ENCODE measurements at places on chromosomes 3 and 15. TPM values are rescaled to one million over a fixed set of nuclear protein-coding genes. Genes with fewer than 3 reads are reported as not detected.

The CSNK1G1 gene
- total RNA-seq = 31.0 TPM

GRCh38 chr15:101188637-101189408, 63.0 kb downstream of the CHSY1 start:
- peaks cover 18% of the 10 kb centered on the region for H3K4me1 ChIP-seq
- H3K27ac ChIP-seq = peak overlapping the region; percentile 73
- DNase-seq = no peak
- H3K36me3 ChIP-seq = no peaks in the 10 kb centered on the region

DNA sequence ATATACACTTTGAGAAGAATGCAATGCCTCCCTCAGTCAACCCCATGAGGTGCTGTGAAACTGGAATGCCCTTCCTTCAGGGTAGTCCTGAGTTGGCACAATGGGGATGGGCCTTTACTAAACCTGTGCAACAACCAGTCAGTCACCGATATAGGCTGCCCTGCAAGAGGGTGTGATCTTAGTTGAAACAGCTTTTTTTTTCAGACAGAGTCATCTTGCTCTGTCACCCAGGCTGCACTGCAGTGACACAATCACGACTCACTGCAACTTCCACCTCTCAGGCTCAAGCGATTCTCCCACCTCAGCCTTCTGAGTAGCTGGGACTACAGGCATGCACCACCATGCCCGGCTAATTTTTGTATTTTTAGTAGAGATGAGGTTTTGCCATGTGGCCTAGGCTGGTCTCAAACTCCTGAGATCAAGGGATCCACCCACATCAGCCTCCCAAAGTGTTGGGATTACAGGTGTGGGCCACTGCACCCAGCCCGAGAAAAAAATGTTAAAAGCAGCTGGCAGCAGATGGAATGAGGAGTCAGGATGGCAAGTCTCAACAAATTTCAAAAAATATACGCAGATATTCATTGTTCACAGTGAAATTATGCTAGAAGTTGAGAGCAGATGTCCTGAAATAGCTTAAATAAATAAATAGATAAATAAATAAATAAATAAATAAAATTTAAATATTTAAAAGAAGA, 31.8 kb downstream of the MYO5A start:
- H3K27ac ChIP-seq = no peak overlapping the region
- no peaks in the 10 kb centered on the region for H3K36me3 ChIP-seq
- peaks cover 5% of the 10 kb centered on the region for H3K4me1 ChIP-seq
- peak; percentile 26 for DNase-seq
- no peak overlapping the region for H3K4me3 ChIP-seq

GRCh38 chr3:25910997-25911396, 121.1 kb downstream of the OXSM start:
- no peak overlapping the region for H3K4me3 ChIP-seq
- DNase-seq = peak; percentile 27
- H3K4me1 ChIP-seq = peaks cover 4% of the 10 kb centered on the region
- H3K27me3 ChIP-seq = no peaks in the 10 kb centered on the region

The LDHAL6B gene
- not detected for total RNA-seq

DNA sequence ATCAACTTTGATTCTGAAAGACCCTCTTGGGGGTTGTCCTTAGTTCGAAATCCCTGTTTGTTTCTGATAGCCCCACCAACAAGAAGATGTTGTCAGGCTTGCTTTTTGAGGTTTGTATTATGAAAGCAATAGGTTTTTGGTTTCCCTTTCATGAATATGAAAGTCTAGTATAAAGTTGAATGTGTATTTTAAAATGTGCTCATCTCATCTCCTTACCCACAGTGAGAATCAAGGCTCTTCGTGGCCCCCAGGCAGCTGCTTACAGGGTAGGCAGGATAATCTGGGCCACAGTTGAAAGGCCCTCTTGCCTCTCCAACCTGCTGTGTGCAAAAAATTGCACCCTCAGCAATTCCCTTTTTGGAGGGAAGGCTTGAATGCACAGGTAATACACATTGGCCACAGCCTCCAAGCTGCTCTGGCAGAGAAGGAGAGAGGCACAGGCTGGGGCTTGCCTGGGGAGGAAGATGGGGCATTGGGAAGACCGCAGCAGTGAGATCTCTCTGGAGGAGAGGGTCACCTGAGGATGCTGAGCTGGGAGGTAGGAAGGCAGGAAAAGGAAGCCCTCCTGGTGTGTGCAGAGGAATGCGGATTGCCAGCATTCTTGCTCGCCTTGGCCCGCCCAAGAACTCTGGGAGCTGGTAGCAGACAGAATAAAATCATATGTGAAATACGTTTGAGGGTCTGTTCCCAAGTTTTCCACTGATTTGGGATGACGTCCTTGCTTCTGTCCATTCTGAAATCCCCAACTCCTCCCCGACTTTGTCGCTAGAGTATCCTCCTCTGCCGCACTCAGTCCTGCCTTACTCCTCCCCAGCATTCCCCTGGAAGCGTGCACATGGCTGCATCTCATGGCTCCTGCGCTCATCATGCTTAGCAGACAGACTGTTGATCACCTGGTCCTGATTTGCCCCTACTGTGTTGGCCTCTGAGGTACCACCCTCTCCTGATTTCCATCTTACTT, 196.4 kb downstream of the RPLP1 start:
- DNase-seq = no peak
- H3K36me3 ChIP-seq = no peaks in the 10 kb centered on the region
- H3K27me3 ChIP-seq = peaks cover 88% of the 10 kb centered on the region

The ARPC4 gene
- 132 TPM for total RNA-seq

DNA sequence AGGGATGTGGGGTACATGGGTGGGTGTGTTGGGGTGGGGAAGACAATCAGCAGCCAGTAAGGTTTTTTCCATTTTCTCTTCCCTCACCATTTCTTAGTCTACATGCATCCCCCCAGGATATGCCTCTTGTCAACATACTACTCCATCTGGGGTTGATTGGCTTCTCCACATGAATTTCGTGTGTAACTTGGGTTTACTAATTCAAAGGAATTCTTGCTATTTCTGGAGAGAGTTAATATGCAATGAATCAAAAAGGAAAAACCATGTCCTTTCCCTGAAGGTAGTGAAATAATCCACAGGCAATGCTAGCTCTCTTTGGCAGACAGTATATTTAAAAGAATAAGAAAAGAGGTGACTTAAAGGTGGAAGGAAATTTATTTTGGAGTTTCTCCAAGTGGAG, 198.4 kb downstream of the EBLN2 start:
- no peak overlapping the region for H3K27ac ChIP-seq
- peaks cover 9% of the 10 kb centered on the region for H3K4me1 ChIP-seq
- H3K27me3 ChIP-seq = peaks cover 19% of the 10 kb centered on the region
- H3K36me3 ChIP-seq = no peaks in the 10 kb centered on the region
- no peak overlapping the region for H3K4me3 ChIP-seq
- no peak for DNase-seq

GRCh38 chr3:130779031-130779430, 32.4 kb upstream of the PIK3R4 start:
- no peaks in the 10 kb centered on the region for H3K27me3 ChIP-seq
- no peak overlapping the region for H3K27ac ChIP-seq
- H3K36me3 ChIP-seq = no peaks in the 10 kb centered on the region
- no peaks in the 10 kb centered on the region for H3K4me1 ChIP-seq
- DNase-seq = no peak

The ABHD6 gene
- 3.9 TPM for total RNA-seq

DNA sequence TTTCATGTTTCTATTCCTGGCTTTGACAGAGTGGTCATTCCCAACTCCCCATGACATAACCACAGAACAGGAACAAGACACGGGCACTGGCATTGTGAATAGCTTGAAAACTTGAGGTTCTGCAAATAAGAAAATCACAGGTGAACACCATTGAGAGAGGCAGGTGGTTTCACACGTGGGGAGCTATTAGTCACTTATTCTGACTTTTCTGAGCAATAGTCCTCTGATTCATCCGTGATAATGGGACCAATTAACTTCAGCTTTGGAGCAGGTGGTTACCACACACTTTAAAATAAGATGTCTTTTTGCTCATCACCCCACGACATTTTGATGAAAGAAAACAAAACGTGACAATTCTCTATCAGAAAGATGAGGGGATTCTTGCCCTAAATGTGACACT, 224.7 kb downstream of the KLF13 start:
- H3K4me1 ChIP-seq = peaks cover 22% of the 10 kb centered on the region
- no peaks in the 10 kb centered on the region for H3K27me3 ChIP-seq
- H3K4me3 ChIP-seq = no peak overlapping the region
- no peak overlapping the region for H3K27ac ChIP-seq
- peak; percentile 9 for DNase-seq

- no peaks in the 10 kb centered on the region for H3K36me3 ChIP-seq
- no peak overlapping the region for H3K27ac ChIP-seq
- peaks cover 46% of the 10 kb centered on the region for H3K27me3 ChIP-seq
- no peak for DNase-seq
These were observed 3.1 kb upstream of the DLL4 start for GRCh38 chr15:40925863-40926658.

The COL6A5 gene
- not detected for total RNA-seq

GRCh38 chr3:191026746-191027145, 164.3 kb upstream of the GMNC start:
- DNase-seq = no peak
- H3K27ac ChIP-seq = no peak overlapping the region
- H3K36me3 ChIP-seq = no peaks in the 10 kb centered on the region
- no peaks in the 10 kb centered on the region for H3K27me3 ChIP-seq

- no peaks in the 10 kb centered on the region for H3K27me3 ChIP-seq
- DNase-seq = no peak
- no peak overlapping the region for H3K27ac ChIP-seq
- no peak overlapping the region for H3K4me3 ChIP-seq
These were observed 110.1 kb upstream of the TBL1XR1 start for GRCh38 chr3:177307391-177307790.

DNA sequence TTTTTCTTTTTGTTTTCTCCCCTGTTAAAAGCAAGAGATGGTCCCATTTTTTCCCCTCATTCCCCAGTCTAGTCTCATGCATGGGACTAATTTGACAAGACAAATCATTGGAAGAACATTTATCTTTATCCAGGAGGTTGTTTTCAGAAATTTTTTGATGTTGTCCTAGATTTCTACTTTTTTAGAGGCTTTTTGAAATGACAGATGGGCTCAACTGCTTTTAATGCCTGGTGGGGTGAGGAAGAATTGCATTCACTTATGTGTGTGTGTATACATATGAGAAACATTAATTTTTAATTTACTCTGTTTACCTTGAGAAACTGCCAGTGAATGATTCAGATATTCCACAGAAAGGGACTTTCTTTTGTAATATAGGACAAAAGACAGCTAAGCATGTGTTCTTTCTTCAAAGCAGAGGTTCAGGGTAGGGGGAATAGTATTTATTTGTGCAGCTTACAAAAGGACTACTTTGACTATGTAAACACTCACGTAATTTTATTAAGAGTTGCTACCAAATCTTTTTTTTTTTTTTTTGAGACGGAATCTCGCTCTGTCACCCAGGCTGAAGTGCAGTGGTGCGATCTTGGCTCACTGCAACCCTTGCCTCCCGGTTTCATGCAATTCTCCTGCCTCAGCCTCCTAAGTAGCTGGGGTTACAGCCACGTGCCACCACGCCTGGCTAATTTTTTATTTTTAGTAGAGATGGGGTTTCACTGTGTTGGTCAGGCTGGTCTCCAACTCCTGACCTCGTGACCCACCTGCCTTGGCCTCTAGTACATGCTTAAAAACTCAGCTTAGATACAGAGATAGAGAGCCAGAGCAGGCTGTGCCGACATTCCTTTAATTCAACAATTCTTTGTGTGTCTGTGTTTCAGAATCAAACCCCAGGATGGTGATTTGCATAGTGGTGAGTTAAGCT, 130.1 kb upstream of the RARB start:
- H3K4me3 ChIP-seq = no peak overlapping the region
- DNase-seq = peak; percentile 39
- H3K27me3 ChIP-seq = no peaks in the 10 kb centered on the region
- no peak overlapping the region for H3K27ac ChIP-seq

The EXD1 gene
- total RNA-seq = 0.37 TPM

- H3K27me3 ChIP-seq = no peaks in the 10 kb centered on the region
- DNase-seq = no peak
- H3K4me1 ChIP-seq = no peaks in the 10 kb centered on the region
- no peaks in the 10 kb centered on the region for H3K36me3 ChIP-seq
These were observed 318.6 kb upstream of the ICE2 start for GRCh38 chr15:60797444-60798040.

The PSTPIP1 gene
- total RNA-seq = 1.2 TPM

DNA sequence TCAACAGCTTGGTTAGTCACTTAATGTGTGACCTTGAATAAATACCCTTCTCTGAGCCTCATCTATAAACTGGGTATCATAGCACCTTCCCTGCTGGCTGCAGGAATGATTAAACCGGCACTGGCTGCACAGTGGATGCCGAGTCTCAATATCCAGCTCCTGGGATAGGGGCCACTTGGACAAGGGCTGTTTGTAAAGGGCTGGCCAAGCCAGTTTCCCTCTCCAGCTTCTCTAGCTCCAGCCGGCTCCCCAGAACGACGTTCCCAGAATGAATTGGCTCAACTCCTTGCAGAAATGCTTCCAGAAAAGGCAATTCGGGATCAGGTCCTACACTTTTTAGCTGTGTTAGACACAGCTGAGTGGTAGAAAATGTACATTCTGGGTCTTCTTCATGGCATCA, 58.8 kb downstream of the LSM3 start:
- no peak overlapping the region for H3K27ac ChIP-seq
- no peaks in the 10 kb centered on the region for H3K36me3 ChIP-seq
- peaks cover 15% of the 10 kb centered on the region for H3K4me1 ChIP-seq
- H3K4me3 ChIP-seq = no peak overlapping the region

- H3K27ac ChIP-seq = no peak overlapping the region
- H3K36me3 ChIP-seq = no peaks in the 10 kb centered on the region
- H3K4me3 ChIP-seq = no peak overlapping the region
- DNase-seq = no peak
These were observed 167.3 kb upstream of the RORA start for GRCh38 chr15:61396235-61396919.

GRCh38 chr15:97867870-97868269, 92.6 kb upstream of the ARRDC4 start:
- no peaks in the 10 kb centered on the region for H3K27me3 ChIP-seq
- no peak for DNase-seq
- H3K4me1 ChIP-seq = no peaks in the 10 kb centered on the region
- H3K36me3 ChIP-seq = no peaks in the 10 kb centered on the region

GRCh38 chr3:188055388-188055787, 98.6 kb upstream of the LPP start:
- no peak overlapping the region for H3K27ac ChIP-seq
- H3K4me3 ChIP-seq = no peak overlapping the region
- no peaks in the 10 kb centered on the region for H3K27me3 ChIP-seq
- no peaks in the 10 kb centered on the region for H3K36me3 ChIP-seq

DNA sequence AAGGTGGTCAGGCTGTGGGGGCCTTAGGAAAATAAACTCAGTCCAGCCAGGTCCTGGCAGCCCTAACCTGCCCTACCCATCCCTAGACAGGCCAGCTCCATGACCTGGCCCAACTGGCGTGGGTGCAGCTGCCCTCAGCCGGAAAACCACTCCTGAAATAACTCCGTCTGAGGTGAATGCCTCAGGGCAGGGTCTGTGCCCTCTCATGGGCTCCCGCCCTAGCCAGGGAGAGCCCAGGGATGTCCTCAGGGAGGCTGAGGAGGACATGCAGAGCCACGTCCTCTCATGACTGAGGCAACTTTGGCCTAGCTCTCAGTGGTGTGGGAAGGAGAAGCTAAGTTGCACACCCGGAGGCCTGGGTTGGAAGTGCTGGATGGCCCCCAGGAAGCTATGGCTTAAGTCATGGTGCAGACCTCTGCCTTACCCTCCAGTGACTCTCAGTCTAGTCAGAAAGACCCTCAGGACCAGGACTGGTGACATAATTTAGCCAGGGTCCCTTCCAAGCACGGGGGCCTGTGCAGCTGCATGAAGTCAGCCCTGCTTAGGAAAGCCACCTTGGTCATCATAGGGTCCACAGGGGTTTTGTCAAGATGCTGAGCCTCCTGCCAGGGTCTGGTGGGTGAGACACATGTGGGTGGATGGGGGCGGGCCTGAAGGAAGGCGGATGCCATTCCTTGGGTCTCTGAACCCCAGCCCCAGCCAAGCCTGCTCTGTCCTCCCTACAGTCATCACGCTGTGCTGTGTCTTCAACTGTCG, 7.4 kb downstream of the TMIE start:
- H3K27me3 ChIP-seq = no peaks in the 10 kb centered on the region
- no peak for DNase-seq
- H3K4me1 ChIP-seq = peaks cover 6% of the 10 kb centered on the region
- H3K4me3 ChIP-seq = no peak overlapping the region

Measured in MCF 10A (cell line).